ENCODE measurements at places on chromosomes 6 and 20.

DNA sequence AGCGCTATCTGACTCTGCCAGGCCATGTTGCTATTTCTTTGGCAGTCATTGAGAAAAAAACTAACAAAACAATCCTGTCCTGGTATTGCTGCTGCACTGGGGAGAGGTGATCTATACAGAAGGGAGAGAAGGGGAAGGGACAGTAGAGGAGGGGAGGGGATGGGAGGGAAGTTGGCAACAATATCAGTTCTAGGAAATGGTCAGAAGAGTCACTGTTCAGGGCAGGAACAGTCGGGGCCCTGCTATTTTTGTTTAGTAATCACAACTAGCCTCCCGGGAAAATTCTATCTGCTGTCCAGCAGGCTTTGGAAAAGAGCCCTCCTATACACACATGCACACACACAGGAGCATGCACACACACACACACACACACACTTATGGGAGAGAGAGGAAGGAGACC lies 142.3 kb upstream of the CARMIL1 start:
- DNase-seq: no peak

- no peak for DNase-seq
Observed at GRCh38 chr6:166862287-166862977, 93.9 kb downstream of the RNASET2 start.

- DNase-seq: no peak
Observed at GRCh38 chr6:5529733-5530132, 268.4 kb downstream of the FARS2 start.

- no peak for DNase-seq
Observed at GRCh38 chr6:55180258-55180657, 5.9 kb downstream of the HCRTR2 start.

- no peak for DNase-seq
Observed at GRCh38 chr20:61611401-61612180, 359.5 kb downstream of the CDH4 start.

GRCh38 chr20:62461157-62461556 lies 14.6 kb downstream of the GATA5 start:
- DNase-seq: no peak

- no peak for DNase-seq
Observed at GRCh38 chr20:21511485-21511849, 2.4 kb downstream of the NKX2-2 start.
